ENCODE measurements at places on chromosomes 2 and 18.

DNA sequence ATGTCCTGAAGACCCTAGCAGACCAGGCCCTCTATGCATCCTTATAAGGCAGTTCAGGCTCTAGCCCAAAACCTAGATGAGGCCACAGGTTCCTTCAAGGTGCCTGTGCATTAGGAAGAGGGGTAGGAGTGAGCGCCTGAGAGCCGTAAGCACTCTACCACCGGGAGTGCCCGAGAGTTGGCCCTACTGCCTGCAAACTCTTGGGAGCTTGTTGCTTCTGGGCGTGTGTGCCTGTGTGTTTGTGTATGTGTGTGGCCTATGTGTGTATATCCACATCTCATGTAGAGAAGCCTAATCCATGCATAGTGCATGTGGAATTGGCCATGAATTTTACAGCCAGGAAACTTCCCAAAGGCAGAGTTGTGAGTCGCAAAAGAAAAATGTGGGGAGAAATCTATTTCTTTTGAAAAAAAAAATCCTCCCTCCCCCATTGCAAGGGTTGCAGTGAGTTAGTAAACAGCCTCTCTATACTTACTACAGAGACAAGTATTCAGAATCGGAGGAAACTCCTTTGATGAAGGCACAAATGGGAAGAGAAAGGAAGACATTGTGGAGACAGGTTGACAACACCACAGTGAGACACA lies 96.8 kb downstream of the ADD2 start:
- DNase-seq, result no peak

DNA sequence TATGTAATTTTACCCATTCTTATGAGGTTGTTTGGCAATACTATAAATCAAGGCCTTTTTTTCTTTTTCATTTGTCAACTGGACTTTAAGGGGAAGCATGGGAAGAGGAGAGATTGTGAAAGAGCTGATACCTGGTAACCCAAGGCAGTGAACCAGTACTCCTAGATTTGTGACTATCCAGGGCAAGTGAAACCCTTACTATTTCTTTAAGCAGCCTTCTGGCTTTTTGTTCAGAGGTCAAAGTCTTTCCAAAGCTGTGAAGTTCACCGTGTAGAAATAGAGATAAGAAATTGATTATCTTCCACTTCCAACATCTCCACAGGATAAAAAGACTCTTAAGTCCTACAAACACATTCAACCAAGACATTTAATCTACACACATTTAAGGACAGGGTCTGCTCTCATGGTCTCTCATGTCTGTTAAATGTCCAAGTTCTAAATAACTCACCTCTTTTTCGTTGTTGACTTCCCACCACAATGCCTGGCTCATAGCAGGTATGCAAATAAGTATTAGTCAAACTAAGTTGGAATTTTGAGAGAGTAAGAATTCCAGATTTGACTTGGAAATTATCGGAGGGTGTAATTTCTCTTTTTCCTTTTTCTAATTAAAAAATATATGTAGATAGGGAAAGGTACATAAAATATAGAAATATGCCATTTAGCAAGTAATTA lies 485.8 kb downstream of the STK39 start:
- no peak for DNase-seq

- no peak for DNase-seq
These were observed 328.9 kb downstream of the CLIP4 start for GRCh38 chr2:29444150-29444549.

DNA sequence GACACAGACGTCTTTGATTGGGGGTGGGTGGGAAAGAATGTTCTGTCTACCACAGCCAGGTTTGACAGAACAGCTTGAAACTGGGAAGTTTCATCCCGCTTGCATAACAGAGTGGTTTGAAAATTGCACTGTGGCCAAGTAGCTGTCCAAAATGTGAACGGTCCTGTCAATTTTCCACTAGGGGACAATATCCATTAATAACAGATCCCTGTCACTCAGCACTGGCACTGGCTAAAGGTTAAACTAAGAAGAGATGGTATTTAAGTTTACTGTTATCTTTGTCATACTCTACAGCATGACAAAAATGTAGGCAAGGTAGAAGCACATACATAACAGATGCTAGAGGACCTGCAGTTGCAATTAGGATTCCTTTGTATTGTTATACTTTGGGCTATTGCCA lies 55.6 kb upstream of the ACMSD start:
- DNase-seq, result no peak

GRCh38 chr2:172339371-172340010 lies 87.9 kb upstream of the ITGA6 start:
- DNase-seq, result no peak

DNA sequence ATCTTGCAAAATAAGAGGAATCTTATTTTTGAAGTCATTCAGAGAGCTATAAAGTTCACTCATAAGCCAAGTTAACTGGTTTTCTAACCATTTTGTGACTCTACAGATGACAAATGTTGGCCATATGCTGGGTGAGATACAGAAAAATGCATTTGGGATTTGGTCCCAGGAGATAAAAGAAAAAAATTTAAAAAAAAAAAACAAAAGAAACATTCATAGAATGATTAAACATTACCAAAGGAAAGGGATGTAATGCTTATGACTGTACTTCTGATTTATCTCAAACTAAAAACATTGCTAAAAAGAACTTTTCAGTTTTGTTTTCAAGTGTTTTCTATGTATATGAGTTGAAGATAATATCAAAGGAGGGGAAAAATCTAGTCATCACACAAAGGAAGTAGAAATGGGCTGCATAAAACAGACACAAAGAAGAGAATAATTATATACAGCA lies 43.1 kb downstream of the PELI1 start:
- DNase-seq, result no peak

DNA sequence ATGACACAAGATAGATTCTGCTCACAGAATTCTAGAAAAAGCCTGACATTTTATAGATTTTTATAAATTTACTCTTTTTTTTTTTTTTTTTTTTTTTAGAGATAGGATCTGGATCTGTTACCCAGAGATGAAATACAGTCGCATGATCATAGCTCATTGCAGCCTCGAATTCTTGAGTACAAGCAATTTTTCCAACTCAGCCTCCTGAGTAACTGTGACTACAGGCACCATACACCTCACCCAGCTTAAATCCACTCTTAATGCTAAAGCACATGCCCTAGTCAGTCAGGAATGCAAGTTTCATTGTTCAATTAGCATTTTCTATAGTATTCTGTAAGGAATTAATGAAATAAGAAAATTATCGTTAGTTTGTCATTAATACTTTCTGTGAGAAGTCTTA lies 32.1 kb upstream of the WDR75 start:
- no peak for DNase-seq

DNA sequence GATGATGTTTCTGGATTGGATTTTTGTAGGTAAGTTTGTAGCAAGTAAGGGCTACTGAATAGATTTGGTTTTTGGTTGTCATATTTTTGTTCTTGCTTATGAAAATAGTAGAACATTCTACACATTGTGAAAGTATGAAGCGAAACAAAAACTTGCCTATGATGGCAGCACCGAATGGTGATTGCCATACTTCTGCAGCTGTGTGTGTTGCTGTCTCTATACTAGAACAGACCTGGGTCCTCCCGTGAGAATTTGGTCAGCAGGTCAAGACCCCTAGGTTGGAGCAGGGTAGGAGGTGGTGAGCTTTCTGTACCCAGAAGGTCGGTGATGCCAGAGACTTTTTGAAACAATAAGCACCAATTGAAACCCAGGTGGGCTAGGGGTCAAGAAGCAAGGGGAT lies 322.6 kb downstream of the PRKCE start:
- DNase-seq, result no peak

- no peak for DNase-seq
These were observed 52.0 kb downstream of the FBXO36 start for GRCh38 chr2:229974266-229974665.

GRCh38 chr2:24452502-24452885 lies 38.6 kb upstream of the NCOA1 start:
- no peak for DNase-seq

DNA sequence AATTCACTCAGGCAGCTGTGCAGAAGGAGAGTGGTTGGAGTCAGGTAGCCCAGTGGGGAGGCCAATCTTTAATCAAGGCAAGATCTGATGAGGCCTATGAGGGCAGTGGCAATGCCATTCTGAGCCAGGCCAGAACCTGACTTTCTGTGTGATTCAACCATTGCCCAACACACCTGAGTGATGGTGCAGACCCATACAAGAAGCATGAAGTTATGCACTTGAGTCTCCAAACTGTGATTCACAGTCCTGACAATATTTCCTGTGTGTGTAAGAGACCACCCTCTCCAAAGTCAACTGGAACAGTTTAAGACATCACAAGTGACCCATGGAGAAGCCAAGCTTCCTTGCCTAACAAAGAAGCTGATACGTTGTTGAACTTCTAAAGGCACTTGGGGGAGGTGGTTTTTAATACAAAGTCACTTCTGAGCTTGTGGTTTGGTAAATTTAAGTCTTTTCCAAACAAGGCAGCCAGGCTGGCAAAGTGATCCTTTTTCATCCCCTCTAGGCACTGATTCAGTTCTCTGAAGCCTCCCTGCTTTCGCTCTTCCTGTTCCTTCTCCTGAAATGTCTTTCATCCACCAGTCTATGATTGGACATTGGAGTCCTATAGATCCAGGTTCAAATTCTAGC lies 49.0 kb downstream of the VSNL1 start:
- no peak for DNase-seq

- no peak for DNase-seq
These were observed 242.1 kb upstream of the RND3 start for GRCh38 chr2:150729495-150729955.

DNA sequence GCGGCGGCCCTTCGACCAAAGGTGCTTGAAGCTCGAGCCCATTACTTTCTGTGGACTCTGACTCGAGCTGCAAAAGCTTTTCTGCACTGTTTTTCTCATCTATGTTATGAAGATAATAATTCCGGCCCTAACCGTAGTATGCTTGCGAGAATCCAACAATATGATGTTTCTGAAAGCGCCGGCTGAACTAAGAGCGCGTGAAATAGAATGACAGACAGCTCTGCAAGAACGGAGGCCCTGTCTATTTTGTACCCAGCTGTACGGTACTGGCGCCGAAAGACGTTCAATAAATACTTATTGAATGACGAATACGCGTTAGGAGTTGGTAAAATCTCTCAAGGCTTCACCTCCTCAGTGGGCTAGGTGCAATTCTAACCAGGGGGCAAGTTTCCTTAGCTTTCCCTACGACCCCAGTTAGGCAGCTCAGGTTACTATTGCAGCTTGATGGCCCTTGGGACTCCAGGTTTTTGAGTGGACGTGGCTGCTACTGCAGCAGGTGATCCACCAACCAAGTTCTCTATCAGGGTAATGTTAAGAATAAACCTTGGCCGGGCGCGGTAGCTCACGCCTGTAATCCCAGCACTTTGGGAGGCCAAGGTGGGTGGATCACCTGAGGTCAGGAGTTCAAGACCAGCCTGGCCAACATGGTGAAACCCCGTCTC lies 570 bp downstream of the SCRN3 start:
- no peak for DNase-seq

GRCh38 chr2:38533757-38534545 lies 68.8 kb downstream of the HNRNPLL start:
- DNase-seq, result no peak

Measured in NCI-H1417 treated with DMSO at 0.1 percent for 48 hours (cell line).